ENCODE measurements at places on chromosomes 11 and 22.

DNA sequence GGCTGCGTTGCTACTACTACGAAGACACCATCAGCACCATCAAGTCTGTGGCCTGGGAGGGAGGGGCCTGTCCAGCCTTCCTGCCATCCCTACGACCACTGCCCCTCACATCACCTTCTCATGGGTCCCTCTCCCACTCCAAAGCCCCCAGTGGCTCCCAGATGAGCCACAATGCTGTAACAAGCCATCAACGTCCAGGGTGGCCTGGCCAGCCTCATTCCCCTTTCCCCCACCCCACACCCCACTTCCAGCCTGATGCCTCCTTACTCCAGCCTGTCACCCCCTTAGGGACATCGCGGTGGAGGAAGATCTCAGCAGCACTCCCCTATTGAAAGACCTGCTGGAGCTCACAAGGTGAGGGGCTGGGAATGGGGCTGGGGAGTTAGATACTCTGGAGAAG lies 14.9 kb downstream of the NCF4 start:
- DNase-seq = no peak

DNA sequence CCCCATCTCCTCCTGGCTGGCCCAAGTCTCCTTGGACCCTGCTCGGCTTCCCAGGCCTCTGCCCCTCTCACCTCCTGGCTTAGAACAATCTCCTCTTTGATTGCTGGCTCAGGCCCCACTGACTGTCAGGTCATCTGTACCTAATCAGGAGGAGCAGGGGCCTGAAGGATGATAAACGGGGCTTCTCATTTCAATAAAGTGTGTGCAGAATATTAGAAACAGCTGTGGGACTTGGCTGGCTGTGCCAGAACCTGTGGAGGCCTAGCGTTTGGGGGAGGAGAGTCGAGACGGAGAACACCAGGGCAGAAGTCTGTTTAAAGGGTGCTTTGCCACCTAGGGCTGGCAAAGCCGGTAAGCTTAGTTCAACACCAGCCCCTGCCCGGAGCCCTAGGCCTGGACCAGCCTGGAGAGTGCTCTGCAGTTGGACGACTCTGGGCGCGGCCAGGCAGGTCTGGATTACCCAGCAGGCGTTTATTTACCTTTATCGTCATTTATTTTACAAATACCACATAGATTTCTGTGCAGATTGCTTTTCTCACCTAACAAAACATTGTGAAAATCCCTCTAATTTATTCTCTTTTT lies 10.1 kb upstream of the VSIG10L2 start:
- DNase-seq = no peak

DNA sequence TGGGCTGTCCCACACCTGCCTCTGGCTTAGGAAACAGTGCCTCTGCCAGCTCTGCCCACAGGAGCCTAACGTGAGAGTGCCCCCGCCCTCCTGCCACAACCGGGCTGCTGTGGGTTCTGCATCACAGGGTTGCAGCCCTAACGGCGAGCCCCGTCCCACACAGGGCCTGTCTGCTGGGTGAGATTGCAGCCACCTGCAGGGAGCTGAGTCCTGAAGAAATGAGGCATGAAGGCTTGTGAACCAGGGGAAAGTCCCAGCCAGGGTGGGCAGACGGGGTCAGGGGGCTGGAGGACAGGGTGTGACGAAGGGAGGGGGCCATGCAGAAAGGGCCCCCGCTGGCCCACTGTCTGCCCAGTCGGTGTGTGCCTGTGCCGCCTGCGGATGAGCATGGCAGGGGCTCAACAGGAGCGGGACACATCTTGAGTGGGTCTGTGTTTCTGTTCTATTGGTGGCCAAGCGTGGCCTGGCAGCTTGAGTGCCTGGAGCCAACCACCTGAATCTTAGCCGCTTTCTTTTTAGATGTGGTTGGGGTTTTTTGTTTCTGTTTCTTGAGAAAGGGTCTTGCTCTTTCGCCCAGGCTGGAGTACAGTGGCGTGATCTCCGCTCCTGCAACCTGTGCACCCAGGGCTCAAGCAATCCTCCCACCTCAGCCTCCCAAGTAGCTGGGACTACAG lies 38.9 kb downstream of the CTTN start:
- DNase-seq = no peak

DNA sequence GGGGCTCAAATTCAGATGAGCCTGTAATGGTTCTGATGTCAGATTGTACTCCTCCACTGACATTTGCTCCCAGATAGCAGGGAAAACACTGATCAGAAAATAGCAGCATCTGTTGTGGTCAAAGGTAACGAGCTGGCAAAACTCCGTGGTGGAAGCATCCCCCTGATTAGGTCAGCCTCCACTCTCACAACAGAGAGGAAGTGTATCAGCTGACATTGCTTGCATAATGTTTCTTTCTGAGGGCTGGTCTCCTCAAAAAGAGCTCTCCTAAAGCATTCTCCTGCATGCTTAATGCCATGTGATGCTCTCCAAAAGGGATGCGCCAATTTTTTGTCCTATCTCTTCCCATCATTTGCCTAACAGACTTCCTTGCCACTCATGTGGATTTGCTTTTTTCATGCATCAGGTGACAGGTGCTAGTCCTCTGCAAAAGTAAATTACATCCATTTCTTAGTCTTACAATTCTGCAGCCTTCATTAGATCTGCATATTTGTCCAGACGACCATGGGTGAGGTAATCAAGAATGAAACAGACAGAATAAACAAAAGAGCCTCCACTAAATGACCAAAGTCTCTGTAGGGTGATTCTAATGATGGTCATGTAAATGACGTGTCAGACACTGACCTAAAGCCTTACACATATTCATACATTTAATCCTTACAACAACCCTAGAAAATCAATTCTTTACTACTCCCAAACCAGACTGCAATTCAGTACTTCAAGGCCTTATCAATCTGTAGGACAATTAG lies 6.4 kb upstream of the TENM4 start:
- no peak for DNase-seq

DNA sequence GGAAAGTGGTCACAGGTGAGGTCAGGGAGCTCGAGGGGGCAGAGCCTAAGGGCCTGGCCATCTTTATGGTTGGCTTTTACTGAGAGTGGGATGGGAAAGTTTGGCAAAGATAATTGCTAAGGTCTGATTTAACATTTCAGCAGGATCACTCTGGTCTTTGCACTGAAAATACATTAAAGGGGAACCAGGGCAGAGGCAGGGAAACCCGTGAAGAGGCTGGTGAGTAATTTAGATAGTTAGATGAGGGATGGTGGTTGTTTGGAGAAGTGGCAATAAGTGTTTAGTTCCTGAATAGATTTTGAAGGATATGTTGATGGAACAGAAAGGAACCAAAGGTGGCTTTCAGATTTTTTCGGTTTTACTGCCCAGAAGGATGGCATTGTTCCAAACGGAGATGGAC lies 50.8 kb downstream of the SCN3B start:
- no peak for DNase-seq

- DNase-seq = no peak
These were observed 20.2 kb downstream of the RNF121 start for GRCh38 chr11:71949034-71949433.

GRCh38 chr11:94635072-94635471 lies 67.9 kb downstream of the PIWIL4 start:
- no peak for DNase-seq

DNA sequence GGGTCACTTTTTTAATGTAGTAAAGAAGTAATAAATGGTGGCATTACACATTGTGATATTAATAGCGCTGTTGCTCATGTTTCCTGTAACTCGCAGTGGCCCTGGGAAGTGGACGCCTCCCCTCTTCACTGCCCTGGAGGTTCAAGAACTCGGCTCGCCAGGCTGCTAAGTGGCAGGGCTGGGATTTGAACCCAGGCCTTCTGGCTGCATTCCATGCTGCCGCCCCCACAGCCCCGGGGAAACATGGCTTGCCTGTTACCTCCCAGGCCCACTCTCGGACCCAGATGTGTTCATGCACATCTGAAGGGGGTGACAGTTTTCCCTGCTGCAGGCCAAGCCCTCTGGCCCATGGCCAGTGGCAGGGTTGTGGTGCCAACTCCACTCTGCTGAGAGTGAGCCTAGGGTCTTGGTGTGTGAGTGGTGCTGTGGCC lies 25.0 kb upstream of the MGAT3 start:
- DNase-seq = no peak

DNA sequence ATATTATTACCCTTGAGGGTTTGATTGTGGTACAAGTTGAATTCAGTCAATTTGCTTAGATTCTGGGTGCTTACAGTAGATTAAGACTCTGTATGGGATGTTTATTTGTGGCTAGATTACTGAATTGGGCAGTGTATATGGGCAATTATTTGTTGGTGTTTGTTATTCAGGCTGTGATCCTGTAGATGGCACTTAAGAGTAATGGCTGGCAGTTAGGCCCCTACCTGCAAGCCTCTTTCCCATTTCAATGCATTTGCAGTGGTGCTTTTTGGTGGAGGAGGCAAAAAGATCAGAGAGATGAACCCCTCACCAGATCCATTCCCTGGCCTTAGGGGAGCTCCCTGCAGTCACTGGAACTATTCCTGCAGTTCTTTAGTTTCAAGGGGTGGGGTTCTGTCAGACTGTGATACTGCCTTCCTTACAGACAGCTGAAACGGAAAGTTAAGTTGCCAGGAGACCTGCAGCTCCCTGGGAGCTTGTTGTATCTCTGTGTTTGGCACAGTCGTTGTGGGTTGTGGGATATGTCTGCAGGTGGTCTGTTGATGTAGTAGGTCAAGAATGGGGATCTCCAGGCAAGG lies 199.5 kb downstream of the AASDHPPT start:
- no peak for DNase-seq

GRCh38 chr22:31269892-31270579 lies 22.3 kb downstream of the PIK3IP1 start:
- DNase-seq = no peak

DNA sequence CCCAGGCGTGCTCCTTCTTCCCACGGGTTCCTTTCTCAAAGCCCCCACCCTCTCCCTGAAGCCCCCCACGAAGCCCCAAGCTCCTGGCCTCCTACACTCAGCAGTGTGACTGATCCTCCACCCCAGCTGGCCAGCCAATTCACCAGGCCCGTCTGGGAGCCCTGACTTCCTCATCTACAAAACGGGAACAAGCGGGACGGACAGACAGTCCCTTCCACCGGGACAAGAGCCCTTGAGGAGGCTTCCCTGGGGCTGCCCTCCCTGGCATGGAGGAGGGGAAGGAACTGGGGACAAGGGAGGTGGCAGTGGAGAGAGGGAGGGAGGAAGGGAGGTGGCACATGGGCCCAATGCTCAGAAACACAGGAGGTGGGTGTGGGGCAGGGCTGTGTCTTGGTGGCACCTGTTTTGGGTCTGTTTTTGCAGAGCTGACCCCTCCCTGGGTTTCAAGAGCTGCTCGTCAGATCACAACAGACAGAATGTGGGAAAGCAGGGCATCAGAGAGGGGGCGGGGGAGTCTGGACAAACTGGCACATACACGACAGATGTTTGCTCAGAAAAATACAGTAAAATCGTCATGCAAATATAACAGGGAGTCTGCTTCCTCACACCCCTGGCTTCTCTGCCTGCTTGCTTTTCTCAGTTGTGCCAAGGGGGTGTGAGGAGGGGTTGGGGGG lies 56.8 kb downstream of the ELFN2 start:
- DNase-seq = no peak

GRCh38 chr11:70028147-70028855 lies 49.8 kb upstream of the ANO1 start:
- DNase-seq = no peak

Measured in HuH-7.5 (cell line).